Fibroblast of pulmonary artery (primary cell): ENCODE measurements at places on chromosomes 16 and 17.
A peak's percentile ranks its signal among the peaks of the same experiment; 100 is the strongest.

GRCh38 chr17:28081467-28081866 is 39.0 kb downstream of the NLK start:
- DNase-seq: no peak

- peak; percentile 81 for DNase-seq
These were observed 106.7 kb downstream of the TTC19 start for GRCh38 chr17:16106161-16106891.

- no peak for DNase-seq
These were observed 226.2 kb downstream of the CCDC182 start for GRCh38 chr17:57518587-57519581.

DNA sequence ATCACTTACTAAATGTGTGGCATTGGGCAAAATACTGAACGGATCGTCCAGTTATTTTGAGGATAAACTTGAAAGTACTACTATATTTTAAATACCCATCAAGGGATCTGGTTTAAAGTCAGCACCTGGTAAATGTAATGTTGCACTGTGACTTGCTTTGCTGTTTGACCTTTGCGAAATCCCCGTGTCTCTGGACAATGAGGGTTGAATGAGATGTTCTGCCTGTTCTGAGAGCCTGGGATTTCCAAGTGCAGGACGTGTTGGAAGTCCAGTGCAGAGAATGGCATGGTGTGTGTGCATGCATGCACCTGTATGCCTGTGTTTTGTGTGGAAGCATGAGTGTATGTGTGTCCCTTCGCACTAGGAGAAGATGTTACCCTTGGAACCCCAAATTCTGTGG is 106.6 kb downstream of the N4BP1 start:
- no peak for DNase-seq

GRCh38 chr17:48357779-48358602 is 72.0 kb downstream of the SKAP1 start:
- no peak for DNase-seq
